Uterus (tissue), 4 donors: ENCODE measurements at places on chromosomes 6 and 20. TPM values are rescaled to one million over a fixed set of nuclear protein-coding genes. Genes with fewer than 3 reads are reported as not detected.

DNA sequence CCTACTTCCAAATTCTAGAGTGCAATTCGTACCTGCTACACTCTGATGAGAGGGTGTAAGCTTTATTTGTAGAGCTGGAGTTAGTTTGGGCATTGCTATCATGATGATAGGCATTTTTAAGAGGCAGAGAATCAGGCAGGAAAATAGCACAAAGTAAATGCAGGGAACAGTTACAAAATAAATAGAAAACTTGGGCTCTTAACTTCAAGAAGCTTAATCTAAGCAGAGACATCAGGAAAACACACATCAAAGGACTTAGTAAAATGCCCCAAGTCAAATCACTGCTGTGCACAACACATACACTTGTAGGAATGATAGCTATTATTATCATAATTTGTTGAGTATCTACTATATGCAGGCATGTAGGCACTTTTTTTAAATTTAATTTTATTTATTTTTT lies 381.2 kb downstream of the CD83 start:
- H3K4me3 ChIP-seq: no peak overlapping the region
- no peak for DNase-seq
- H3K4me1 ChIP-seq: no peaks in the 10 kb centered on the region

TSHZ2 gene
- total RNA-seq: 43.3 TPM

GRCh38 chr6:45049188-45049843 lies 278.8 kb upstream of the RUNX2 start:
- no peaks in the 10 kb centered on the region for H3K4me1 ChIP-seq
- no peaks in the 10 kb centered on the region for H3K36me3 ChIP-seq
- no peak for DNase-seq
- no peak overlapping the region for H3K4me3 ChIP-seq
- no peaks in the 10 kb centered on the region for H3K27me3 ChIP-seq

- H3K27ac ChIP-seq: no peak overlapping the region
- DNase-seq: no peak
- H3K36me3 ChIP-seq: no peaks in the 10 kb centered on the region
- H3K4me1 ChIP-seq: no peaks in the 10 kb centered on the region
- no peaks in the 10 kb centered on the region for H3K27me3 ChIP-seq
Measured at GRCh38 chr6:52976591-52977035, 18.5 kb downstream of the GSTA4 start.

DNA sequence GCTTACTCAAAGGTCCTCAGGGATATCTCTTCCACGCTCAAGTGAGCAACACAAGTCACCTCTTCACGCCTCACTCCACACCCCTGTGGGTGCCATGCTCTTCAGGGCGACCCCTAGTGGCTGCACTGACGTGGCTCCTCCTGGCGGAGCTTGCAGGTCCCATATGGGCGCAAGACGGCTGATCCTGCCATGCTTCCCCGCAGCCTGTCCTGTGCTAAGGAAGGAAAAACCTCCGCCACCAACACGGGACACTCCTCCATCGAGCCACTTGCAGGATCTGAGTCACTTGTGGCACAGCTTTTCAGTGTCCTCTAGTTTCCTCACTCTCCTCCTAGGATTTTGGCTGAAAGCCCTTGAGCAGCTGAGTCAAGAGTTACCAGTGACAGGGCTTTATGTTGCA lies 90.7 kb downstream of the KHDC1L start:
- no peaks in the 10 kb centered on the region for H3K36me3 ChIP-seq
- no peak overlapping the region for H3K27ac ChIP-seq
- DNase-seq: no peak
- no peaks in the 10 kb centered on the region for H3K4me1 ChIP-seq
- no peaks in the 10 kb centered on the region for H3K27me3 ChIP-seq

OR2H1 gene
- total RNA-seq: not detected

LY6G6C gene
- total RNA-seq: not detected

GLP1R gene
- total RNA-seq: not detected

COL9A3 gene
- 0.59 TPM for total RNA-seq

GRCh38 chr20:4272225-4272624 lies 256.9 kb upstream of the RNF24 start:
- H3K4me3 ChIP-seq: no peak overlapping the region
- DNase-seq: no peak
- H3K27me3 ChIP-seq: no peaks in the 10 kb centered on the region
- no peak overlapping the region for H3K27ac ChIP-seq

DNA sequence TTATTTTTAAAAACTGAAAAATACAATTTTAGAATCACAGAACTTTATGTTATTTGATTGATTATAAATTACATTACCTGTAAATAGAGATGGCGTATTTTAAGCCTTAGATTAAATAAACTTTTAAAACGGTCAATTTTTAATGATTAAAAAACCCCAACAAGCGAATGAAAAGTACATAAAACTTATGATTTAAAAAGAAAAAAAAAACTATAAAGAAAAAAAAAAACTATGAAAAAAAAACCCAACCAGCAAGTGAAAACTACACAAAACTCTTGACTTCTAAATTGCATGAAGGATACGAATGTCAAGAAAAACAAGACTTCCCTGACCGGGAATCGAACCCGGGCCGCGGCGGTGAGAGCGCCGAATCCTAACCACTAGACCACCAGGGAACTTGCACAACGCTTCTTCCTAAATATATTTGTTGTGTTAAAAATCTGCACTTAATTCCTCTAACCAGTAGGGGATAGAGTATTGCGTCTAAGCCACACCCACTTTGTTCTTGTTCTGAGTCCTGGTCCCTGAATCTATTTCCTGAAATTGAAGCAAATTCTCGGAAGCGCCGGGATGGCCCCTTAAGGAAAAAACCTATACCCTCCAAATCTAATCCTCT lies 10.7 kb upstream of the NCOA7 start:
- H3K27me3 ChIP-seq: no peaks in the 10 kb centered on the region
- H3K4me1 ChIP-seq: peaks cover 5% of the 10 kb centered on the region
- peak overlapping the region; percentile 92 for H3K27ac ChIP-seq
- no peaks in the 10 kb centered on the region for H3K36me3 ChIP-seq
- peak overlapping the region; percentile 77 for H3K4me3 ChIP-seq

DNA sequence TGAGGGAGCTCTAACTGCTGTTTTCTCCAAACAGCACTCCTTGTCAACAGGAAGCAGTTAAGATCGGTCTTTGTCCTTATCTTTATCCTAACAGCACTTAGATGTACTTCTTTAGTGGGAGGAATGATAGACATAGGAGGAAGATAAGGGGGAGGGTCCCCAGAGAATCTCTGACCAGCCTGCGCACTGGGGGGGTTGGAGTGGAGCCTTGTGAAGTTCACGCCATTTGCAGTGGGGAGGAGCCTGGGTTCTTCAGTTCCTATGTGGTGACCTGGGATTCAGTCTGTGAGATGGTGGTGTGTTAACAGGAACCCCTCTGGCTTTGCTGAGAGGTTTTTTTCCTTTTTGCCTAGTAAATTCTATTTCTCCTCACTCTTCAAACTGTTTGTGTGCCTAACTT lies 18.1 kb upstream of the ASCC3 start:
- no peaks in the 10 kb centered on the region for H3K36me3 ChIP-seq
- no peak overlapping the region for H3K4me3 ChIP-seq
- no peaks in the 10 kb centered on the region for H3K4me1 ChIP-seq
- no peak overlapping the region for H3K27ac ChIP-seq

RAMACL gene
- total RNA-seq: 1.8 TPM

DNA sequence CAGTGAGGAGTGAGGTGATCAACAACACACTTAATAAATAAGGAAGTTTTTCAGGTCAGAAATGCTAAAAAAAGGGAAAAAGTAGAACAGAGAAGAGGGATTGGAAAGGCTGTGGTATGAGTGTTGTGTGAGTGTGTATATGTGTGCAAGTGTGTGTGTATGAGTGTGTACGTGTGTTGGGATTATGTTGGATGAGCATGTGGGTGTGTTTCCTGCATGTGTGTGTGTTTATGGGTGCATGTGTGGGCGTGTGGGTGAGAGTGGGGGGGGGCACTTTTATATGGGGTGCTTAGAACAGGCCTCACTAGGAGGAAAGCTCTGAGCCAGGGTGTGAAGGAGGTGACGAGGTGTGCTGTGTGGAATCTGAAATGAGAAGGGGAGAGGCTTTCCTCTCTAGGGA lies 116.8 kb upstream of the SLC22A23 start:
- no peaks in the 10 kb centered on the region for H3K36me3 ChIP-seq
- H3K27ac ChIP-seq: no peak overlapping the region
- H3K4me1 ChIP-seq: no peaks in the 10 kb centered on the region

KCNK17 gene
- not detected for total RNA-seq

DNA sequence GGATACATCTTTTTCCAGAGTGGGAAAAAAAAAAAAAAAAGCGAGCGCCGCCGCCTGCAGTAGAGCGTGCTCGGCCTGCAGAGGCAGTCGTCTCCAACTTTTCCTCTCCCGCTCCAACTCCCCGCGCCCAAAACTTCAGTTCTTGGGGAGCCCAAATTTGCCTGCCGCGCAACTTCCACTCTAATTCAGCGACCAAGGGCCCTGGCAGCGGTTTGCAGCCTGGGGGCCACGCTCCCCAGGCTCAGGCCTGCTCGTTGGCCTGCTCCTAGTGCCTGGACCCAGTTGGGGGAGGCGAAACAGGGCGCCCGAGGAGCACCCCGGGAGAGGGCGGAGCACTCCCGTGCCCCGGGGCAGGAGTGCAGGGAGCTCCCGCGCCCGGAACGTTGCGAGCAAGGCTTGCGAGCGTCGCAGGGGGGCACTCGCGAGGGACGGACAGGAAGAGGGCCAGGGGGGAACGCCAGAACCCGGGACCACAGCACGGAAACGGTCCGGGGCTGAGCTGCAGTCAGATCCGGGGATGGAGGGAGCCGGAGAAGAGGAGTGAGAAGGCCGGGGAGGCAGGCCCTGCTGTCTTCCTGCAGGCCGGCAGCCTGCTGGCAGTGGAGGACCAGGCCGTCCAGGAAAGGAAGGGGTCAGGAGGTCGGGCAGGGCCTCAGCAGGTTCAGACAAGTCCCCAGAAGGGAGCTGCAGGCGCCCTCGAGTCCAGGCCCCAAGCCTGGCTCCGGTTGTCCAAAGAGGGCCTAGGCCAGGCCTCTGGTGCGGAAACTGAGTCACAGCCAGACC lies at the start of gene STX16:
STX16 (plus strand) TSS at position 508 of the 783 bp plus-strand sequence. CDS start 724 bp downstream, outside the sequence.
- DNase-seq: peak; percentile 87
- no peaks in the 10 kb centered on the region for H3K27me3 ChIP-seq
- peak within 1 kb of the TSS; percentile 59 for H3K4me3 ChIP-seq
- no peaks in the 10 kb centered on the region for H3K36me3 ChIP-seq
- peaks cover 30% of the 10 kb centered on the region for H3K4me1 ChIP-seq

PHACTR1 gene
- 2.0 TPM for total RNA-seq

BHLHE23 gene
- total RNA-seq: not detected

GRCh38 chr6:165159460-165159859 lies 149.9 kb downstream of the C6orf118 start:
- no peaks in the 10 kb centered on the region for H3K4me1 ChIP-seq
- no peaks in the 10 kb centered on the region for H3K27me3 ChIP-seq
- no peak overlapping the region for H3K27ac ChIP-seq
- DNase-seq: no peak
- no peak overlapping the region for H3K4me3 ChIP-seq
- no peaks in the 10 kb centered on the region for H3K36me3 ChIP-seq

SYTL3 gene
- total RNA-seq: 3.7 TPM

GRCh38 chr20:14830466-14830865 lies 493.1 kb upstream of the FLRT3 start:
- no peaks in the 10 kb centered on the region for H3K27me3 ChIP-seq
- H3K27ac ChIP-seq: no peak overlapping the region
- no peaks in the 10 kb centered on the region for H3K36me3 ChIP-seq

DNA sequence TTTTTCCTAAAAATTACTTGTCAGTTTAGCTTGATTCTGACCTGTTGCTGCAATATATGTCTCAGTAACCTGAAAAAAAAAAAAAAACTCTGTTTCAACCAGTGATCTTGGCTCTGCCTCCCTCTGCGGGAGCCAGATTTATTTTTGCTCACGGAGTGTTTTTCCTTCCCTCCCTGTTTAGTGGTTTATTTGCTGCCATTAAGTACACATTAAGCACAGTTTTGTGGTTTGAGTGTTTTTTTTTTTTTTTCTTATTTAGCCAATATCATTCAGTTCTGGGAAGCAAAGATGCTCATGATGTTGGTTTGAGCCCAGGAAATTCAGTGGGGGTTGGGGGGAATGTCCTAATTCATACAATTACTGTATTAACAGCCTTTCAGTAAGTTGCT lies 110.1 kb upstream of the GPR6 start:
- H3K4me1 ChIP-seq: no peaks in the 10 kb centered on the region
- peak; percentile 41 for DNase-seq
- H3K27me3 ChIP-seq: no peaks in the 10 kb centered on the region
- no peaks in the 10 kb centered on the region for H3K36me3 ChIP-seq
- no peak overlapping the region for H3K4me3 ChIP-seq

GRCh38 chr20:31723319-31724078 lies 831 bp upstream of the BCL2L1 start:
- peak overlapping the region; percentile 75 for H3K4me3 ChIP-seq
- H3K27ac ChIP-seq: peak overlapping the region; percentile 98
- no peaks in the 10 kb centered on the region for H3K4me1 ChIP-seq
